DMS79 (cell line): ENCODE measurements at places on chromosomes 2 and 18.

DNA sequence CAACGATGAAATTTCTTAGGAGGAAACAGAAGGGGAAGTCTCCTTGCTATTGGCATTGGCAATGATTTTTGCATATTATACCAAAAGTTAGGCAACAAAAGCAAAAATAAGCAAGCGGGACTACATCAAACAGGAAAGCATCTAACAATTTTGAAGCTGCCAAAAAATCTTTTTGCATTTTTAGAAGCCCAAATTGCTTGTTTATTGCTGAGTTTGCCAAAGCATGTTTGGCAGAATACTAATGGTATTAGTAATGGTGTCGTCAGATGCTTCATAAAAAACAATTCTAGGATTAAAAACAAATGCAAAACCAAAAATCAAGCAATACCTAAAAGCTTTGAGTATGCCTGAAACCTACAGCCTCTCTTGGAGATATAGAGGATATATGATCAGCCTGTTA, 80.0 kb downstream of the GALR1 start:
- DNase-seq: no peak

GRCh38 chr2:19676770-19677169, 225.0 kb downstream of the TTC32 start:
- no peak for DNase-seq

- no peak for DNase-seq
These were observed 228.6 kb upstream of the STK17B start for GRCh38 chr2:196399722-196400691.

DNA sequence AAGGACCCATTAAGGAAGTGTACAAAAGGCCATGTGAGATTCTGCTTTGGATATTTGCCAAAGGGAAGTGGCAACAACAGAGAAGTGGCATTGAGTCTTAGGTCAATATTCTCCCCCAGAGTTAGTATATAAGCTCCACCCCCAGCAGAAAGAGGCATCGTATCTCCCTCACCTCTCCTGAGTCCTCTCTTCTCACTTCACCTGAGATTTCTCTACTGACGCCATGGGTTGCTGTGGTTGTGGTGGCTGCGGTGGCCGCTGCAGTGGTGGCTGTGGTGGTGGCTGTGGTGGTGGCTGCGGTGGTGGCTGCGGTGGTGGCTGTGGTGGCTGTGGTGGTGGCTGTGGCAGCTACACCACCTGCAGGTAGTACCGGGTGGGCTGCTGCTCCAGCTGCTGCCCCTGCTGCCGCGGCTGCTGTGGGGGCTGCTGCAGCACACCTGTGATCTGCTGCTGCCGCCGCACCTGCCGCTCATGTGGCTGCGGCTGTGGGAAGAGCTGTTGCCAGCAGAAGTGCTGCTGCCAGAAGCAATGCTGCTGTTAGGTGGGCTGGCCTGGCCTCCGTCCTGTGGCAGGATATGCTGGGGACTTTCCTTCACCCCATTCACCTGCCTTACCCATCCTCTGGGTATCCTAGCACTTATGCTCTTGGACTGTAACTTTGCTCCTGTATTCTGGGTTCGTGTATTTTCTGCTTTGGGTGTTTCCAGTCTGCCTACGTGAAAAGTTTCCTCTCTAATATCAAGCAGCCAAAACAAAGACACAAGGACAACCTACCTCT, 5.9 kb downstream of the SCYGR3 start:
- DNase-seq: no peak

DNA sequence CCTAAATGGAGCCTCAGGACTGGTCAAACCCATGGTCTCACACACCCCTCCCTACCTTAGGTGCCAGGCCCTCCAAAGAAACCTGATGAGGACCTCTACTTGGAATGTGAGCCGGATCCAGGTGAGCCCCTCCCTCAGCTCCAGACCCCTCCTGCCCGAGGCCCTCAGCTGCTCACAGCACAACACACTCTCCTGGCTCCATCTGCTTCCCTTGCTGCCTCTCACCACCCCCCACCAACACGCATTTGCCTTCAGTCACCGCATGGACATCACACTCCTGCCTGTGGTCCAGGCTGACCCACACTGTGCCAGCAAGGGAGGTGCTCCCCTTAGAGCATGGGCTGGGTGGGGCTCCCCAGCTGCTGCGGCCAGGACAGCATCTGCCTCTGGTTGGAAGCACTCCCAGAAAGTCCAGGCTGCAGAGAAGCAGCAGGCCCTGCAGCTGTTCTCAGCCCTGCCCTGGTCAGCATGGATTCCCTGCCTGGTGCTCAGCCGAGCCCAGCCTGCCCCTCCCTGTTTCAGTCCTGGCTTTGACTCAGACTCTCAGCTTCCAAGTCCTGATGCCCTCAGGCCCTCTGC, 15.1 kb downstream of the SH2D6 start:
- peak; percentile 61 for DNase-seq

GRCh38 chr2:60058781-60059180, 494.7 kb downstream of the BCL11A start:
- no peak for DNase-seq

DNA sequence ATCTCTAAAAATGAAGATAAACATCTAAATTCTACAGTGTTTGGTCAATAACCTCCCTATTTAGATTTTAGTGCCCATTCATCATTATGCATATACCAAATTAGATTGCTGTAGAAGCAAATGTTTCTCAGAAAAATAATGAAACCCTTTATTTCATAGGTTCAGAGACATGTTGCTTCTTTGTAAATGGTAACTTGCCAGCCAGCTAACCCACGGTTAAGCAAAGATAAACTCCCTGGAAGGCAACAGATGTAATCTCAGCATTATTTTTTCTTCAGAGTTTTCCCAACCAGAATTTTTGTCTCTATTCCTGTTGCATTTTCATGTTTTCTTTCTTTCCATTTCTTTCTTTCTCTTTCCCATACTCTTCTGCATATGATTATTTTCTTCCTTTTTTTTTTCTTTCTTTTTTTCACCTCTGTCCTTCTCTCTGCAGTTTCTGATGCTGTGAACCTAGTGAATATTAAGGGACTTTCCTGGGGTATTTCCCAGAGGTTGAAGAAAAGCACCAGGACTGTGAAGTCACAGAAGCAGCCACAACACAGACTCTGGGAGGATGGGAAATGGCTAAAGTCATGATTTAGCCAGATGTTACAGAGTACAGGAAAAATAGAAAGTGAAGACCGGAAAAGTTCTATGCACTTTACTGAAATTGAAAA, 50.0 kb upstream of the DSG1 start:
- DNase-seq: no peak
